Tibial nerve (tissue), 4 donors: ENCODE measurements at places on chromosomes 7 and 10. TPM values are rescaled to one million over a fixed set of nuclear protein-coding genes. Genes with fewer than 3 reads are reported as not detected.

DNA sequence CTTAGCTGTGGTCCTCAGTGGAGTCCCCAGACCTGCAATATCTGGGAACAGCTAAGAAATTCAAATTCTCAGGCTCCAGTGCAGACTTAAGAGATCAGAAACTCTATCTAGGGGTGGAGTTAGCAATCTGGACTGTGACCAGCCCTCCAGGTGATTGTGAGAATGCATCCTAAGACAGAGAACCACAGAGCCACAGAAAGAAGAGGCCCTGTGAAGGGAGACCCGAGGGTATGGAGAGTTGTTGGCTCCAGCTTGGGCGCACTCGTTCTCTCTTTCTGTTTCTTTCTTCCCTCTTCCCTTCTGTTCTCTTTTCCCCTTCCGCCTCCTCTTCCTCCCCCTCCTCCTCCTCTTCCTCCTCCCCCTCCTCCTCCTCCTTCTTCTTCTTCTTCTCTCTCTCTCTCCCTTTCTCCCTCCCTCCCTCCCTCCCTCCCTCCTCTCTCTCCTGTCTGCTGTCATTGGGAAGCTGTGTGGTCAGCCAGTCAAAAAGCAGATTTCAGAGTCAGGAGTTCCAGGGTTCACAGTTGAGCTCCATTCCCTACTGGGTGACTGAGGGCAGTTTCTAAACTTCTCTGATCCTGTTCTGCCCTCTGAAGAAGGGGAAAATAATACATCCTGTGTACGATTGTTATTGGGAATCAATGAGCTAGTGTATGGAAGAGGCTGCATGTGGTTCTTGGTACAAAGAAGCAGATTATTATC, 62.1 kb upstream of the STEAP1B start:
- H3K4me1 ChIP-seq: no peaks in the 10 kb centered on the region
- no peaks in the 10 kb centered on the region for H3K36me3 ChIP-seq
- no peak overlapping the region for H3K4me3 ChIP-seq
- no peak for DNase-seq
- H3K27me3 ChIP-seq: no peaks in the 10 kb centered on the region

ANKRD7 gene
- total RNA-seq: 0.98 TPM

- no peaks in the 10 kb centered on the region for H3K4me1 ChIP-seq
- H3K27me3 ChIP-seq: no peaks in the 10 kb centered on the region
- H3K4me3 ChIP-seq: no peak overlapping the region
- H3K27ac ChIP-seq: no peak overlapping the region
- no peaks in the 10 kb centered on the region for H3K36me3 ChIP-seq
Observed at GRCh38 chr10:71036297-71036966, 148.1 kb upstream of the PCBD1 start.

DNA sequence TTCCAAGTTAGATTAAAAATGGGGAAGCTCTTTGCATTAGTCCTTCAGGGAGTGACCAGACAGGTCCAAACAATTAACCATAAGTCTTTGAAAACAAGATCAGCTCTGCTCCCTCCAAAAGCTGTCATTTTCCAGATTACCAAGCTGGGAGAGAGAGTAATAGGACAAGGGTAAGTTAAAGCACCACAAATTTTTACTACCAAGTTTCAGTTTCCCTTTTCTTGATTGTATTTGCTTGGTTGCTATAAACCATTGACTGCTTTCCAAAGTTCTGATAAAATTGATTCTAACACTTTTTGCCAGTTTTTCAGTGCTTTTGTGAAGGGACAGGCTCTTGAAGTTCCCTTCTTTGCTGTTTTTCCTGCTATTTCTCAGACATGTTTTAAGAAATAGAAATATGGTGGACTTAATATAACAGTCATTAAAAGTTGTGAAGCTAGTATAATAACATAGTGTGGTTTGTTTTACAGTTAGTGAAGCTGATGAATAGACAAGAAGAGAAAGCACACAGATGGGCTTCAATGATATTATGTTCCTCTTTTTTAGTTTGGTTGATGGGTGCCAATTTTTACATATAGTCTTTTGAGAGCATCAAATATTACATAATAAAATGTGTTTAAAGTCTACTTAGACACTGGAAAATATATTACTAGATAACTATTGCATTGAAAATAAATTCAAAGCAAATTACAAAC, 40.0 kb upstream of the ZNF365 start:
- no peak for DNase-seq
- no peak overlapping the region for H3K4me3 ChIP-seq
- no peaks in the 10 kb centered on the region for H3K4me1 ChIP-seq
- H3K27me3 ChIP-seq: no peaks in the 10 kb centered on the region
- H3K27ac ChIP-seq: no peak overlapping the region
- no peaks in the 10 kb centered on the region for H3K36me3 ChIP-seq

- H3K27ac ChIP-seq: no peak overlapping the region
- no peak for DNase-seq
- no peaks in the 10 kb centered on the region for H3K27me3 ChIP-seq
- H3K4me1 ChIP-seq: peaks cover 5% of the 10 kb centered on the region
- H3K4me3 ChIP-seq: no peak overlapping the region
- H3K36me3 ChIP-seq: no peaks in the 10 kb centered on the region
Observed at GRCh38 chr7:70458745-70459144, 673.2 kb upstream of the GALNT17 start.

GRCh38 chr7:94403546-94403945, 8.9 kb downstream of the COL1A2 start:
- peaks cover 83% of the 10 kb centered on the region for H3K4me1 ChIP-seq
- H3K27ac ChIP-seq: no peak overlapping the region
- DNase-seq: no peak

ZNF438 gene
- 26.5 TPM for total RNA-seq

EPO gene
- total RNA-seq: 0.30 TPM

DNA sequence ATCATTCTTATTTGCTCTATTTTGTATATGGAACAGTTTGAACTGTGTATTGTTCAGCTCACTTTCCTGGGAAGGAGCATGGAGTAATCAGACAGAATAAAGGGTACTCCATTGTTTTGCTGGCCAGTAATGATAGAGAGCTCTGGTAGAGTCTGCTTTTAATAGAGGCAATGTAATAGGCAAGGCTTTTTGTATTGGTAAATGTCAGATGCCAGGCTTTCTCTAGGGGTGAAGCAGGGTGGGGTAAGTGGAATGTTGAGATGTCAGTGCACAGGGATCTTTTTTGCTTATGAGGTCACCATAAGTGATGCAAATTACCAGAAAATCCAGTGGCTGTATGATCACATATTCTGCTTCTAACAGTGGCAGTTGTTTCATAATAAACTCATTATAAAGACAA, 1088.3 kb upstream of the SORCS1 start:
- no peaks in the 10 kb centered on the region for H3K4me1 ChIP-seq
- no peaks in the 10 kb centered on the region for H3K27me3 ChIP-seq
- H3K36me3 ChIP-seq: no peaks in the 10 kb centered on the region
- no peak overlapping the region for H3K4me3 ChIP-seq
- DNase-seq: no peak
